Left kidney (tissue), 8 donors: ENCODE measurements at places on chromosomes 7 and 10.

- no peak for DNase-seq
These were observed 691.8 kb downstream of the SUGCT start for GRCh38 chr7:40826411-40827221.

- no peak for DNase-seq
These were observed 263.5 kb downstream of the ZEB1 start for GRCh38 chr10:31582365-31583052.

DNA sequence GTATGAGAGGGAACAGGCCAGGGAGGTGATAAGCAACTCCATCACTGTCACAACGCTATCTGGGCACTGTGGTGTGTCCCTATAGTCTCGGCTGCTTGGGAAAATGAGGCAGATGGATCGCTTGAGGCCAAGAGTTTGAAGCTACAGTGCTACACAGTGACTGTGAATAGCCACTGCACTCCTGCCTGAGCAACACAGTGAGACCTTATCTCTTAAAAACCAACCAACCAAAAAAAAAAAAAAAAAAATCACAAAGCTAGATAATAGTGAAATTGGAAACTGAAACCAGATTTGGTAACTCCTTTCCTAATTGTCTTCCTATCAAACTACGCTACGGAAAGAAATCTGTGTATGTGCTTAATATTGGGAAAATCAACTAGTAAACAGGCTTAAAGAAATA lies 14.1 kb downstream of the MICU1 start:
- peak; percentile 12 for DNase-seq

DNA sequence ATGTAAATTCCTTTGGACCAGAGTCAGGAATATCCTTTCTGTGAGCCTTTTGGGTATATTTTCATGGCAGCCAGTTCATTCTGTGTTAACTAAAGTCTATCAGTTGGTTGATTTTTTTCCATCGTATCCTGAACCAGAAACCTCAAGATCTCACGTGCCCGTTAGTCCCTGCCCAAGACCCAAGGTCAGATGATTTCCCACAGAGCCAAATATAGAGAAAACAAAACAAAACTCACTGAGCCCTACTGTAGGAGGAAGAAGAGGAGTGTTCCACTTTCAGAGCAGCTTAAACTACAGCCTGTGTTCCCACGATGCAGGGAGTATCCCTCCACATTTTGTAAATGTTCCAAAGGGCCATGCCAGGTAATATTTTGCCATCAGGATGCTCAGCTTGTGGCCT lies 96.0 kb upstream of the ADO start:
- DNase-seq: no peak

GRCh38 chr7:133529861-133530260 lies 277.0 kb downstream of the EXOC4 start:
- peak; percentile 8 for DNase-seq

- DNase-seq: no peak
These were observed 57.8 kb upstream of the ANKRD30A start for GRCh38 chr10:37067576-37067975.

DNA sequence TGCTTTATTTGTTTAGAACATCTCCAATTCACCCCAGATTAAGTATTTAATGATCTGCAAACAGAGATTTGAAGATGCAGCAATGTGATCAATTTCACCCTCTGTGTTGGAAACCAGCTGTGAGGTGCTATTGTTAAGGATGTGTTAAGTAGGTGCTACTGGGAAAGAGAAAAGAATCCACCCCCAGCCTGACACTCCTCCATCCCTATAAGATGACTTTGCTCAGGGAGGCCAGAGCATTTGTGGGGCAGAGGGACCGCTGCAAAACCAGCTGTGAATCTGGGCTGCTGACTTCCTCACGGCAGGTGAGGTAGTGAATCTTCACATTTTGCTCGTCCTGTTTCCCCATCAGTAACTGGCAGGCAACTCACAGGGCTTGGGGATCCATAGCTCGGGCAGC lies 297.5 kb downstream of the GFRA1 start:
- no peak for DNase-seq

GRCh38 chr7:64755865-64756264 lies 38.4 kb upstream of the ZNF138 start:
- no peak for DNase-seq

GRCh38 chr10:60953420-60953819 lies 9.4 kb upstream of the RHOBTB1 start:
- no peak for DNase-seq

GRCh38 chr7:27138472-27138871 lies 5.0 kb downstream of the HOXA5 start:
- no peak for DNase-seq

GRCh38 chr7:2180081-2180480 lies 52.7 kb downstream of the MAD1L1 start:
- DNase-seq: no peak

DNA sequence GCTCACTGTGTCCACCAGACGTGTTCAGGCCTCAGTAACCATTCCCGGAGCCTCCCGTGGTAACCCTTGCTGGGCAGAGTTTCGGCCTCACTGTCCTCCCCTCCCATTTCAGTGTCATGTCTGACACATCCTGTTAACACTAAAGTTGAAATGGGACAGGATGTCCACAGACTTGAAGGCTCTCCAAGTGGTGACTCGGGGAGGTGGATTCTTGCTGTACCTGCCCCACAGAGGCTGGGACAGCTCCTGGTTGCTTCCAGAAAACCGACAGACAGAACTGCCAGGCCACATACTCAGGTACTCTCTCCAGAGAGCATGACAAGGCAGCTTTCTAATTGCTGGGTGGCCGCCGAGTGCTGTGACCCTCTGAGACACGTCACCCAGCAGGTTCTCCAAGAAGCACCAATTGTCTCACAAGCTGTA lies 17.9 kb upstream of the CYTH3 start:
- DNase-seq: no peak

- no peak for DNase-seq
These were observed 51.3 kb downstream of the PRTFDC1 start for GRCh38 chr10:24900888-24901685.

DNA sequence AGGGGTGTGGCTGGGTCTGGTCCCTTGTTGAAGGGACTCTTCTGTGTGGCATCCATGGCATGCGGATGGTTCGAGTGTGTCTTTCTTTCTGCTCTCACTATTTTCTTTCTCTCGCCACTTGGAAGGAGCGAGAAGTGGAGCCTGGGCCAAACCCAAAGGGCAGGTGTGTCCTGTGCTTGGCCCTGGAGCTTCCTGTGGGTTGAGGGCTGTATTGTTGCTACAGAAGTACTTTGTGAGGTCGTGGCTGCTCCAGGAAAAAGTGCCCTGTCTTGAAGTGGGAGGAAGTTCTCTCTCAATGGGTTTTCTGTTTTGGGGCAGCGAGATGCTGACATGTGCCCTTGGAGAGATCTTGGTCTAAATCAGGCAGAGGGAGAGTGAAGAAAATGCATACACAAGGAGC lies 72.0 kb downstream of the DOCK1 start:
- DNase-seq: no peak

DNA sequence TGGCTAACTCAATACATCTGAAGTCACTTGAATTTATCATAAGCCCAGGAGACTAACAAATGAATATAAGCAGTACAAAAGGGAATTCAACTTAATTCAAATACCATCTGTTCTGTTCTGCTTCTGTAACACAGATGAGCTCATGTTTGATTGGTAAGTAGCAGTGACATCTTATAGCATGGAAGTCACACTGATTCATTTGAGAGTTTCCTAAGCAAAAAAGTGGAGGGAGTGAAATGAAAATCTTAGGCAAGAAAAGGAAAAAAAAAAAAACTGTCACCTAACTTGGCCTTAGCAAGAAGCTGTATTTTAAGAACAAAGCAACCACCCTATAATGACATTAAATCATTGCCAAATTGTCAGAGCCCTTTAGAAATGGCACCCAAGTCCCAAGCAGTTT lies 49.5 kb downstream of the SMURF1 start:
- DNase-seq: no peak

DNA sequence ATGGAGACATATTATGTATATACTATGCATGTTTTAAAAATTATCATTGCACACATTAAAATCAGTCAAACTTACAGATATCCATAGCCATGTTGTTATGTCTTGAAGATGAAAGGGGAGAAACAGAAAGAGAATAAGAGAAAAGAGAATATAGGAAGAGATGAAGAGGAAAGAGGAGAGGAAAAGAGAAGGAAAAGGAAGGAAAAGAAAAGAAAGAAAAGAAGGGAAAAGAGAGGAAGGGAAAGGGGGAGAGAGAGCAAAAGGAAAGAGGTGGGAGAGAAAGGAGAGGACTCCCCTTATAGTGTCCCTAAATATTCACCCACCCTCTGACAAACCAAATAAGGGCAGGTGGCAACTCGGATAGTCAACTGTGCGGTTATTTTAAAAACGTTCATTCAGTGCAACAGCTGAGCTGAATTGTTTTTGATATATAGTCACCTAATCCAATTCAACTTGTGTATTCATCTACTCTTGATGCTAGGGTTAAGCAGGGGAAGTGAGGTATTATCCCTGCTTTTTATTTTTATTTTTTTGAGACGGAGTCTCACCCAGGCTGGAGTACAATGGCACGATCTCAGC lies 14.6 kb downstream of the SVIL start:
- no peak for DNase-seq

DNA sequence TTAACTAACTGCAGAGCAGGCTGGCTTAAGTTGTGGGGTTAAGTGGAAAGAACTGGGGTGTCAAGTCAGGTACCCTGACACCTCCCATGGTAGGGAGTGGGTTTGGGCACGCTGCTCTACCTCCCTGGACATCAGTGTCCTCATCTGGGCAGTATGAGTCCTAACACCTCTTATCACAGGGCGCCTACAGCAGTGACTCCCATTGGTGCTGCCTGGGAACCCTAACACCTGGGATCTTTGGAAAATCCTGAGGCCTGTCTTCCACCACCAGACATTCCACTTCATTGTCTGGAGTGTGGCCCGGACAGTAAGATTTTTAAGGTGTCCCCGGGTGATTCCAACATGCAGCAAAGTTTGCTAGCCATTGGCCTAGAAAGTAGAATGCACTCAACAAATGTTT lies 239.1 kb downstream of the SKAP2 start:
- DNase-seq: no peak

- DNase-seq: no peak
These were observed 86.0 kb downstream of the SEMA3E start for GRCh38 chr7:83562960-83563359.

DNA sequence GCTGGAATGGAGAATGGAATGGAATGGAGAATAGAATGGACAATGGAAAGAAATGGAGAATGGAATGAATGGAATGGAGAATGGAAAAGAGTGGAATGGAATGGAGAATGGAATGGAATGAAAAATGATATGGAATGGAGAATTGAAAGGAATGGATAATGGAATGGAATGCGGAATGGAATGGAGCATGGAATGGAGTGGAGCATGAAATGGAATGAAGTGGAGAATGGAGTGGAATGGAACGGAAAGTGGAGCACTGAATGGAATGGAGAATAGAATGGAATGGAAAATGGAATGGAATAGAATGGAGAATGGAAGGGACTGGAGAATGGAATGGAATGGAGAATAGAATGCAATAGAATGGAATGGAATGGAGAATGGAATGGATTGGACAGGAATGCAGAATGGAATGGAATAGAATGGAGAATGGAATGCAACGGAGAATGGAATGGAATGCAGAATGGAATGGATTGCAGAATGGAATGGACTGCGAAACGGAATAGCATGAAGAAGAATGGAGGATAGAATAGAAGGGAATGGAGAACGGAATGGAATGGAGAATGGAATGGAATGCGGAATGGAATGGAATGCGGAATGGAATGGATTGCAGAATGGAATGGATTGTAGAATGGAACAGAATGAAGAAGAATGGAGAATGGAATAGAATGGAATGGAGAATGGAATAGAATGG lies 89.4 kb downstream of the NSUN6 start:
- DNase-seq: no peak

DNA sequence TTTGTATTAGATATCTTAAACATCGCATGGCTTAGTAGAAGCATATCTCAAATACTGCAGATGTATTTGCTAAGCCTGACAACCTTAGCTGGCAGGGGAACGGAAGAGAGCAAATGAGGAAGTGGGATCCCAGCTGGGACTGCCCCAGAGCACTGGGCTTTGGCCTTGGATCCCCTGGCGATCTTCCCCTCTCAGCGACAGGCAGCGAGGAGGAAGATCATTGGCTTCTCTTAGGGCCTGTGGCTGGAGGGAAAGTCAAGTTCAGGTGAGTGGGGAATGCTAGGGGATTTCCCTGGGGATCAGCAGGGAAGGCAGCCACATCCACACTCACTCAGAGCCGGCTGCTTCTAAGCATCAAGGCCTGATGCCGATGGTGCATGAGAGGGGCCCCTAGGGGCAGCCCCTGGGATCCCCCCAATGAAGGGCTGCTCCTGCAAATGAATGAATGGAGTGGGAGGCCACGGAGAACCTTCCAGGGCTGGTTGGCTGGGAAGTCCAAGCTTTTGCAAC lies 42.0 kb downstream of the LYZL2 start:
- DNase-seq: no peak

DNA sequence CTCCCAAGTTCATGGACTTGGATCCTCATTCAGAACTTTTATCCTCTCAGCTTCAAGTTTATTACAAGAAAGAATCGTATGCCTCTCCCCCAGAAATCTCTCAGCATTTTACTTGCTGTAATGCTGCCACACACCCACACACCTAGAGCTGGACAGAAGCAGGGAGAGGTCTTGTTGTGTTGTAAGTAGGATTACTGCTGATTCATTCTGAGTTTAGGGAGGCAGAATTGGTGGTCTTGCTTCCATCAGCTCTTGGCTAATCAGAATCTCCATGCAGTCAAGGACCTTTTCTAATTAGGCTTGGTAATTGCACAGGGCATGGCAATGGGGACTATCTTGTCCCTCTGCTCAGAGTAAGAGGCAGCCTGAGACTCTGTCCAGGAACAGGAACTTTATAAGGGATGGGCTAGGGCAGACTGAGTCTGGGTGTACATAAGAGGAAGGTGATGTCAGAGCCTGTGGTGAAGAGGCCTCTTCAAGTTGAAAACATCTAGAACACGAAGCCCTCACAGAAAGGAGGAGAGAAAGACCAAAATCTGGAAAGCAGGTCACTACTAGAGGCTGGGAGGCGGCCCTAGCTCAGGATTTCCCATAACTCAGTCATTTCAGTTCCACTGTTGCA lies 7.0 kb upstream of the PTPRE start:
- no peak for DNase-seq

GRCh38 chr7:77940647-77941046 lies 142.1 kb downstream of the PHTF2 start:
- DNase-seq: peak; percentile 25

DNA sequence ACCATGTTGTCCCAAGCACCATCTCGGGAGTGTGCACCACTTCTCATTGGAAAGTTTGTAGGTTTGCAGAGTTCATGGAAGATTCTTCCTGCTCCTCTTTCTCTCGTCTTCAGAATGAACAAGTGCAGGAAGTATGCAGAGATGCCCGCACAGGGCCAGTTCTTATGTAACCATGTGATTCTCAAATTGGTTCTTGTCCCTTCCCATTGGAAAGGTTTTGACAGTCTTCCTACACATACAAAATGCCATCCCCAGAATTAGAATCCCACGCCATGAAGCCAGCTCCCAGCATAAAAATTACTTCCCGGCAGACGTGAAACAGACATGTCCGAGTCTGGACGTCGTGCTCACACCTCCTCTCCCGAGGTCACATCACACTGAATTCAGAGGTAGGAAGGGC lies 251.6 kb downstream of the ELMO1 start:
- DNase-seq: no peak
